ENCODE measurements at places on chromosomes 2 and 18.

- DNase-seq = no peak
Observed at GRCh38 chr2:232950751-232951150, 62.3 kb downstream of the NGEF start.

GRCh38 chr2:240987588-240987987, 10.8 kb upstream of the SNED1 start:
- DNase-seq = no peak

GRCh38 chr2:127486247-127487058, 39.8 kb downstream of the IWS1 start:
- no peak for DNase-seq

DNA sequence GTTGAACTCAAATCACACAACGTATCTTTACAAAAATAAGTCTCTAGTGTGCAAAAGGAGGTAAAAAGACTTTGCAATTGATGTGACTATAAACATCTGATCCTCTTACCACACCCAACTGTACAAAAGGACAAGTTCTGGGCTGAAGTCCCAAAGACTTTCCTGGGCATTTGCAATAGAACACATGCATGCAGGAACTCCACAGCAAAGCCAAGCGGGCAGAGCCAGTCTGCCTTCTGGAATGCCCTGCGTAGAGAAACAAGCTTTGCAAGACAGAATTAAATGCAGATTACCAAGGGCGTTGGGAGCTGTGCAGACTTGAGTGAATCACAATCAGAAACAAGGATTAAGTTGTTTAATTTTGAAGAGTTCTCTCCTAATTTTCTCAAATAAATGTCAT, 208.4 kb upstream of the ZNF521 start:
- no peak for DNase-seq

- no peak for DNase-seq
Observed at GRCh38 chr18:80184243-80184772, 63.0 kb downstream of the PARD6G start.

DNA sequence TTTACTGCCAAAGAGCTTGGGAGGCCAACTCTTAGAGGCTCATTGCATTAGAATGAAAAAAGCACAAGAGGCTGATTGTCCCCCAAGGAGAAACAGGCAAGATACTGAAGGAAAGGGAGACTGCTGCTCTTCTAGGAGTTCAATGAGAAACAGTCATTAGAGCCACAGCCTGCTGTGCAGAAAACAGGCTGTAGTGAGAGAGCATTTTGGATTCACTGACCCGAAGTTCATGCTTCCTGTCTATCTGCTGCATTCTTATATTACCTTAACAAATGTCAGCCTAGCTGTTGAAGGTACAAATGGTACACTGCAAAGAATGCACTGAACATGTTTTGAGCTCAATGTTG, 423.3 kb downstream of the SETBP1 start:
- DNase-seq = no peak

- no peak for DNase-seq
Observed at GRCh38 chr2:207594264-207594663, 30.9 kb downstream of the METTL21A start.

GRCh38 chr2:68317971-68318913, 1.5 kb downstream of the CNRIP1 start:
- no peak for DNase-seq

DNA sequence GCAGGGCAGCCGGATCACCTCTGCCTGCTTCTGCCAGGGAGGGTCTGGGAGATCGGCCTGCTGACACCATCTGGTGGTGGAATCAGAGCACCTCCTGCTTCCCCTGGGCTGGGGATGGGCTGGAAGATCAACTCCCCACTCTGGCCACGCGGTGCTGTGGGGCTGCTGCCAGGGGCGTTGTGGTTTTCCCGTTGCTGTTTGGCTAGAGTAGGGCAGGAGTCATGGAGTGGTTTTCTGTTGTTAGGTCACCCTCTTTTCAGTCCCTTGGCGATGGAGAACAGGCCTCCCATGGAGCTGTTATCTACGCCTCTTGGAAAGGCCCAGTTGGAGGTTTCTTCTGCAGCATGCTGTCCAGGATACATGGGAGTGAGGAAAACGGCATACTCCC, 15.2 kb downstream of the BCL2L11 start:
- no peak for DNase-seq

Data from NCI-H2171 treated with DMSO at 0.1 percent for 48 hours (cell line).